NCI-H146 (cell line): ENCODE measurements at places on chromosomes 13 and 19.

GRCh38 chr13:34343413-34343940 is 525.5 kb downstream of the RFC3 start:
- no peak for DNase-seq

GRCh38 chr13:20869540-20869939 is 33.0 kb downstream of the XPO4 start:
- no peak for DNase-seq

DNA sequence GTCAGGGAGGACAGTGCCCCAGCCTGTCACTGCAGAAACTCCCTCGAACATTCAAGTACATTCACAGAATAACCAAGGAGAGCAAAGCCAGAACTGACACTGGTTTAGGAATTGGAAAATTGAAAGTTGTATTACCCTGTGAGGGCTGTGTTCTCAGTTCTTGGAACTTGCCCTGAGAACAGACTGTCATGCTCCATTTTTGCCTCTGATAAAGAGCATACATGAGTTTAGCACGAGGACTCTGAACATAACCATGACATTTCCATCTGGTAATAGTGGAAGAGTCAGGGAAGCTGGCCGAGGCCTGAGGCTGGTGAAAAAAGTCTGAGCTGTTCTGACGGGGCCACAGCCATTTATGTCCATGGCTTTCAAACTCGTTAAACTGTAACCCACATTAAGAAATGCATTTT is 15.2 kb upstream of the SLC25A30 start:
- no peak for DNase-seq

DNA sequence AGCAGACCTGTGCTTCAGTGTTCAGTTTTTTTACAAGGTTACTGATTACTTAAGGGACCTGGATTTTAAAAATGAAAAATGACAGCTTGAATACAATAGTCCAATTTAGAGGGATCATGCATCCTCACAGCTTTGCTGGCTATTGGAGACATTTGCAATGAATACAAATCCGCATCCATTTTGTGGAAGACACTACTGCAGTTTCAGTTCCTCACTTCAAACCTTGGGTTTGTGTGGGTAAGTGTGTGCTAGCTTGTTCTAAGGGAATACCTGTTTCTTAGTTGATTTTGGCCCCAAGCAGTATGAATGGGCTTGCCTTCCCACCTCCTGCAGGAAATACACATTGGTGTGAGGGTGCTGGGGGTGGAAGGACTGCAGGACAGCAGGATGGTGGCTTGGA is 222.4 kb downstream of the OLFM4 start:
- DNase-seq: no peak

GRCh38 chr13:77863144-77863543 is 55.5 kb downstream of the EDNRB start:
- DNase-seq: no peak
